ENCODE measurements at places on chromosomes 3 and 15. TPM values are rescaled to one million over a fixed set of nuclear protein-coding genes. Genes with fewer than 3 reads are reported as not detected.

The MORC1 gene
- not detected for total RNA-seq

The VGLL3 gene
- 2.0 TPM for total RNA-seq

DNA sequence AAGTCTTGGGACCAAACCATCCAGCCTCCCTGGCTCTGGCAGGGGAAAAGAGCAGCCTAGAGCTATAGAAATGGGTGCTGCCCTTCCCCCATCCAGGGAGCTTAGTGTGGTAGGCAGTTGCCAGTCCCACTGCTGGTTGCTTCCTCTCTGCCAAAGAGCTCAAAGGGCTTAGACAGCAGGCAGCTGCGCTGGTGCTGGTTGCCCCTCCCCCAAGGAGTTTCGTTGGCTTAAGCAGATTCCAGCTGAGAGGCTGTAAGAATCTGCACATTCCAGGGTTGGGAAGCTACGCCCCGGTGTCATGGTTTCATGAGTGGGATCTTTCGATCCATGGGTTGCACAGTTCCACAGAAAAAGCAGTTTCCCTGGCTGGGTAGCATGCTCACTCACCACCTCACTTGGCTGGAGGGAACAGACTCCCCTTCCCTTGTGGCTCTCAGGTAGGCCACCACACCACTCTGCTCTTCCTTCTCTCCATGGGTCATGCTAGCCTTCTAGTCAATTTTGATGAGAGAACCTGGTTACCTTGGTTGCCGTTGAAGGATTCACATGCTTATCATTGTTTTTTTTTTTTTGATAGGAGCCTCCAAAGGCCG is 195.1 kb downstream of the EPHA6 start:
- no peak overlapping the region for H3K27ac ChIP-seq
- peak overlapping the region; percentile 60 for H3K4me3 ChIP-seq
- no peaks in the 10 kb centered on the region for H3K36me3 ChIP-seq

- peaks cover 6% of the 10 kb centered on the region for H3K4me1 ChIP-seq
- H3K27ac ChIP-seq: no peak overlapping the region
- H3K27me3 ChIP-seq: no peaks in the 10 kb centered on the region
- no peak overlapping the region for H3K4me3 ChIP-seq
- H3K36me3 ChIP-seq: no peaks in the 10 kb centered on the region
- no peak for DNase-seq
Measured at GRCh38 chr3:126496894-126497850, 20.4 kb downstream of the UROC1 start.

DNA sequence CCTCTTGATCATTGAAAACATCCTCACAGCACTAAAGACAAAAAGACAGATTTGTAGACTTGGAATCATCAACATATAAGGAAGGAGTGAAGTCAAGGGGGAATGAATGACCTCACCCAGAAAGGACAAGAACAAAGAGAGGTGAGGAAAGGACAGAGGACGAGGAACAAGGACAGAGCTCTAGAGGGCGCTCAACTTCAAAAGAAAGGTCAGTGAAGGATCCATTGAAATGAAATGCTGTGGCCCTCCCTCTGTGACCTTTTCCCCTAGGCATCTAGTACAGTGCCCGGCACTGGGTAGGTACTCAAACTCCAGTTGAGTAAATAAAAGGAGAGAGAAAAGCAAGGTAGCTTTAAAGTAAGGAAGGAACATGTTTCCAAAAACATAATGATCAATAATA is 2.6 kb downstream of the ATP8B4 start:
- H3K27ac ChIP-seq: no peak overlapping the region
- H3K36me3 ChIP-seq: no peaks in the 10 kb centered on the region
- peak; percentile 82 for DNase-seq
- H3K4me1 ChIP-seq: no peaks in the 10 kb centered on the region
- no peak overlapping the region for H3K4me3 ChIP-seq

- H3K4me1 ChIP-seq: peaks cover 6% of the 10 kb centered on the region
- H3K27me3 ChIP-seq: no peaks in the 10 kb centered on the region
- no peaks in the 10 kb centered on the region for H3K36me3 ChIP-seq
Measured at GRCh38 chr15:80560601-80561400, 134.3 kb upstream of the ABHD17C start.

DNA sequence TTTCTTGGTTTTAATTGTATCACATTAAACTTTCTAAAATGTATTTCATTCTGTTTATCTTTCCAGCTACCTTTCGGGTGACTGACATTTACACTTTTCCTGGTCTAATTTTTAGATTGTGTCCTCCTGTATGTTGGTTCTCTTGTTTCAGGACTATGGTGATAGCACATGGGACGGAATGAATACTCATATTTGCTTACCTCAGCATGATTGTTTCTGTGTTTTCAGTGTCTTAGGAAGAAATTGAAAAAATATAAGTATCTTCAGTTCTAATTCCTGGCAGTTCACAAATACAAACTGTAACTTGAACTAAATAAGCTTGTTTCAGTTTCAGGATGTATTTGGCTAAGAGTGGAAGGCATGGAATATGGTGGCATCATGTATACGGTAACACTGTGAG is 80.1 kb upstream of the ROBO1 start:
- no peak overlapping the region for H3K27ac ChIP-seq
- no peak for DNase-seq
- H3K27me3 ChIP-seq: no peaks in the 10 kb centered on the region
- H3K4me1 ChIP-seq: no peaks in the 10 kb centered on the region

DNA sequence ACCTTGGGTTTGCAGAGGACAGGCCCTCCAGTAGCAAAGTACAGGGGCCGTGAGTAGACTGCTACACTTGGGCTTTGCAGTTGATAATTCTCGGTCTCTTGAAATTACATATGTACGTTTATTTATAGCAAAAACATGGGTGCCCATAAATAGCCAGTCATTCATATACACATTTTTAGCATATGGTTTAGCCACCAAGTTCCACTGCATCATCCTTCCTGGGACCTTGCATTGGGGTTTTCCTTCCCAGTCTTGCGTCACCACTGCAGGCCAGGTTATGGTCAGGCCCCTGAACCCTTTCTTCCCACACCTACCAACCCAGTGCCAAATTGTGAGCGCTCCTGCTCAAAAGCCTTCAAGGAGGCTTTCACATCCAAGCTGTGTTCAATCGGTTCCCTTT is 12.7 kb downstream of the KLHL25 start:
- H3K27ac ChIP-seq: no peak overlapping the region
- DNase-seq: no peak
- peaks cover 13% of the 10 kb centered on the region for H3K4me1 ChIP-seq
- H3K27me3 ChIP-seq: no peaks in the 10 kb centered on the region

GRCh38 chr15:79132770-79133169 is 42.2 kb upstream of the RASGRF1 start:
- H3K27ac ChIP-seq: no peak overlapping the region
- H3K4me3 ChIP-seq: no peak overlapping the region
- H3K4me1 ChIP-seq: peaks cover 21% of the 10 kb centered on the region
- H3K36me3 ChIP-seq: no peaks in the 10 kb centered on the region

Measured in endodermal cell (in vitro differentiated cells).